Purkinje cell (primary cell): ENCODE measurements at places on chromosomes 6 and 20. TPM values are rescaled to one million over a fixed set of nuclear protein-coding genes. Genes with fewer than 3 reads are reported as not detected.

The ARMC12 gene
- not detected in 2 replicates for polyA plus RNA-seq

The VGLL2 gene
- polyA plus RNA-seq, result not detected in 2 replicates

The SUMO4 gene
- 2.7 TPM in 1 of 2 replicates, not detected in the other for polyA plus RNA-seq

The SLC35F1 gene
- 11.1 and 22.7 TPM in 2 replicates for polyA plus RNA-seq

The FILIP1 gene
- polyA plus RNA-seq, result 0.32 and 2.6 TPM in 2 replicates

The MTFR2 gene
- polyA plus RNA-seq, result 6.2 and 7.8 TPM in 2 replicates

The TRIM10 gene
- not detected in 2 replicates for polyA plus RNA-seq

The PSMB8 gene
- 3.1 and 6.6 TPM in 2 replicates for polyA plus RNA-seq
